NCI-H524 treated with DMSO at 0.1 percent for 48 hours (cell line): ENCODE measurements at places on chromosomes 16 and 17.

DNA sequence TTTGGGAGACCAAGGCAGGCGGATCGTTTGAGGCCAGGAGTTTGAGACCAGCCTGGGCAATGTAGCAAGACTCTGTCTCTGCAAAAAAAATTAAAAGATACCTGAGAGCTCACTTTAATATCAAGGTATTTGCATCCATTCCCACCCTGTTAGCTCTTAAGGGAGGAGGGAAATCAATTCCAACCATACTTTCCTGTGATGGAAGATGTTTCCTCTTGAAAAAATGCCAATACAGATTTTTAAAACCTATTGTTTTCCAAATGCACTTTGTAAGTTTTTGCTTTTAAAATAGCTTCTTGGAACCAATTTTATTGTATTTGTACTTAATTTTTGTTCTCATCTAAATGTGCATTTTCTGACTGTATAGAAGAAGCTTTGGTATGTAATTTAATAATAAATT lies 49.2 kb downstream of the GOSR1 start:
- no peak for DNase-seq

DNA sequence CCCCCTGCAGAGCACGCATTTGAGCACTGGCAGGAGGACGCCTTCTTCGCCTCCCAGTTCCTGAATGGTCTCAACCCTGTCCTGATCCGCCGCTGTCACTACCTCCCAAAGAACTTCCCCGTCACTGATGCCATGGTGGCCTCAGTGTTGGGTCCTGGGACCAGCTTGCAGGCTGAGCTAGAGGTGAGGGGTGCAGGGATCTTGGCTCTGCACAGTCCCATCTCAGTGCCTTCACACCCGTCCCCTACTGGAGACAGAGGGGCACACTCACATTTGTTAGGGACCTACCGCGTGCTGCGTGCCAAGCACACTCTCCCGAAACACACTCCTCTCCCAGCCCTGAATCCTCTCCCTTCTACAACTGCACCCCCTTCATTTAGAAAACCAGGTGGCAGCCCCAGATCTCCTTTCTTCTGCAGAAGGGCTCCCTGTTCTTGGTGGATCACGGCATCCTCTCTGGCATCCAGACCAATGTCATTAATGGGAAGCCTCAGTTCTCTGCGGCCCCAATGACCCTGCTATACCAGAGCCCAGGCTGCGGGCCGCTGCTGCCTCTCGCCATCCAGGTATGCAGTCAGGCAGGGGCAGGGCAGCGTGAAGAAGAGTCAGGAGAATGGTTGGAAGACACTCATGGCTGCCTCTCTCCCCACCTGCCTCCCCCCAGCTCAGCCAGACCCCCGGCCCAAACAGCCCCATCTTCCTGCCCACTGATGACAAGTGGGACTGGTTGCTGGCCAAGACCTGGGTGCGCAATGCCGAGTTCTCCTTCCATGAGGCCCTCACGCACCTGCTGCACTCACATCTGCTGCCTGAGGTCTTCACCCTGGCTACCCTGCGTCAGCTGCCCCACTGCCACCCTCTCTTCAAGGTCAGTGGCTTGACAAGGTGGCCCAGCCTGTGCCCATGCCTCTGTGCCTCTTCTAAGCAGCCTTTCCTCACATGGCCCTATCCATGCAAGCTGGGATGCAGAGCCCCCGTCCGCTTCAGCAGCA lies 6.3 kb downstream of the ALOX15B start:
- DNase-seq: no peak

- peak; percentile 68 for DNase-seq
Observed at GRCh38 chr17:63834431-63835166, 7.1 kb upstream of the FTSJ3 start.

GRCh38 chr17:9402590-9403199 lies 172.9 kb downstream of the STX8 start:
- no peak for DNase-seq

- no peak for DNase-seq
Observed at GRCh38 chr17:52181782-52182181, 23.3 kb upstream of the CA10 start.
